ENCODE measurements at places on chromosomes 16 and 17. TPM values are rescaled to one million over a fixed set of nuclear protein-coding genes. Genes with fewer than 3 reads are reported as not detected.
A peak's percentile ranks its signal among the peaks of the same experiment; 100 is the strongest.

DNA sequence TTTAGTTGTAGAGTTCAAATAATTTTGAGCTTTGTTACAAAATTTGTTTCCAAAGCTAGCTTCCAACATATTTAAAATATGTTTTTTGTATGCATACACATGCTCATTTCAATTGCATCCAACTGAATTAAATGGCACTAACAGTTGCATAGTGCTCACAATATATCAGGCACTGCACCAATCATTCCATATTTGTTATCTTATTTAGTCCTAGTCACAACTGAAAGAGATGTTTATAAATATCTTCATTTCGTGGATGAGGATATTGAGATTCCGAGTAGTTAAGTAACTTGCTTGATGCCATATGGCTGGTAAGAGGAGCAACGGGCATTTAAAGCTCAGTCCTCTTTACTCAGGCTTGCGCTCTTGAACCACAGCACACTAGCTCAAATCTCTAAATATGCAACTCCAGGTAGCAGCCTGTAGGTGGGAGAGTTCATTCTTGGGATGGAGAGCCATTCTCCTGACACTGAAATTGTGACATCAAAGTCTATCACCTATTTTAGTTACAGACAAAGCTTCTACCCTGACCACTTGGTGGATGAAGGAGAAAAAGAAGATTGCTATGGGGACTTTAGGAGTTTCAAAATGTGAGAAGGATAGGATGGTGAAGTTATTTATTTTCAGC is 118.0 kb upstream of the CA10 start:
- H3K27me3 ChIP-seq = no peaks in the 10 kb centered on the region
- no peaks in the 10 kb centered on the region for H3K4me1 ChIP-seq
- no peaks in the 10 kb centered on the region for H3K36me3 ChIP-seq
- no peak overlapping the region for H3K27ac ChIP-seq

The ZFP90 gene
- total RNA-seq = 14.6 TPM

The CCR7 gene
- 0.59 TPM for total RNA-seq

- no peak for DNase-seq
- no peaks in the 10 kb centered on the region for H3K4me1 ChIP-seq
- no peak overlapping the region for H3K4me3 ChIP-seq
- peaks cover 3% of the 10 kb centered on the region for H3K27me3 ChIP-seq
Observed at GRCh38 chr16:50699326-50700159, 6.1 kb downstream of the NOD2 start.

The TBX2 gene
- total RNA-seq = not detected

DNA sequence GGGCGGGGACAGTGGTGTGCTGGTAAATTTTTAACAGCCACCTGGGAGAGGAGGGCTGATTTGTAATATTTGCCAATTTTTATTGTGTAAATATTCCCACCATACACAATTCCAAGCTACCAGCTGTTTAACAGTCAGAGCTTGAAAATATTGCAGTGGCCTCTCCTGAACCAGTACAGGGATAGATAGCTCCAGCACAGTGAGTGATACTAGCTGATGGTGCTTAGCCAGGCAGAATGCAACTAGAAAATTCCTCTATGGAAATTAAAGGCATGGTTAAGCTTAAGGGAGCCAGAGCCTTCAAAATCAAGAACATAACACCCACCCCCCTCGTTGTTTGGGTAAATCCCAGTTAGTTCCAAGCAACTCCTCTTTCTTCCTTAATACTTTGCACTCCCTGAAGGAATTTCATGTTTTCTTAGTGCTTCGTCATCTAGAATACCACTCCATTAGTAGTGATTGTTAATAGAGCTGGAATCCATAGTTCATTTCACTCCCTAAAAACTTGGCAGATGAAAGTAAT is 96.6 kb downstream of the CYB561 start:
- H3K27ac ChIP-seq = no peak overlapping the region
- DNase-seq = no peak
- H3K27me3 ChIP-seq = no peaks in the 10 kb centered on the region
- H3K4me1 ChIP-seq = no peaks in the 10 kb centered on the region
- no peak overlapping the region for H3K4me3 ChIP-seq
- no peaks in the 10 kb centered on the region for H3K36me3 ChIP-seq

GRCh38 chr17:56217921-56218320 is 64.6 kb downstream of the ANKFN1 start:
- no peaks in the 10 kb centered on the region for H3K4me1 ChIP-seq
- H3K4me3 ChIP-seq = no peak overlapping the region
- no peak for DNase-seq
- no peak overlapping the region for H3K27ac ChIP-seq

The PYY gene
- 0.56 TPM for total RNA-seq

GRCh38 chr17:41652461-41652970 is 28.1 kb upstream of the KRT17 start:
- no peak for DNase-seq
- H3K4me3 ChIP-seq = no peak overlapping the region
- H3K4me1 ChIP-seq = peaks cover 5% of the 10 kb centered on the region
- no peaks in the 10 kb centered on the region for H3K27me3 ChIP-seq
- no peaks in the 10 kb centered on the region for H3K36me3 ChIP-seq
- no peak overlapping the region for H3K27ac ChIP-seq

DNA sequence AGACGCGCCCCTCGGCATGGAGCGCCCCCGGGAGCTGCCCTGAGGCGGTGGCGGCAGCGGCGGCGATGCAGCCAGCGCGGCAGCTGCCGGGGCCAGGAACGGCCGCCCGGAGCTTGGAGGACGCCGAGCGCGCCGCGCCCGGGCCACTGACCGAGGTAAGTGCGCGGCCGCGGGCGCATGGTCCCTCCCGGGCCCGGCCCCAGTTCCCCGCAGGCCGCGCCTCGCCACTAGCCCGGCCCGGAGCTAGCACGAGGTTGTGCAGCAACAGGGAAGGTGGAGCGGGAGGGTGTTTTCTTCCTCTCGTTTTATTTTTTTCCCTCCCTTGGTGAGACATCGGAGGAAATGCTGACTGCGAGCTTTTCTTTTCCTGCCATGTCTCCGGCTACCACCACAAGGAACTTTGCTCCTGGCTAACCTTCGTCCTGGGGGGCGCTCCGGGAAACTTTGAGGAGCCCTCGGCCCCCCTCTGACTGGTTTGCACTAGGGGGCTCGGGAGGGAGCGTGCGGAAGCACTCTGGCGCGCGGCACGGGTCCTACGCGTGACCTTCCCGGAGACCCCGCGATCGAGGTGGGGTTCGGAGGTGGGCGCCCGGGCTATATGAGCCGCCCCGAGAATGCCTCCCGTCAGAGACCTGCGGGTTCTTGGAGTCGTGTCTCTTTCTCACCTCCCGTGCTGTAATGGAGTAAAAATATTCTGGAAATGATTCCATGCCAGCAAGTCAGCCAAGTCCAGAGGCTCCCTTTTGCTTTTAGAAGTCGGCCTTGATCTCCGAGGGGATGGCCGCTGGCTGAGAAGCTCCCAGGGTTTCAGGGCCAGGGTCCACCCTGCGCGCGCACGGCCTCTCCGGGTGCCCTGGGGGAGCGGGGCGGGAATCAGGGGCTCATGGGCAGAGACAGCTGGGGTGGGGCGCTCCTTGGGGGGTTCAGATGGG is 868 bp downstream of the KCNJ12 start:
- peak overlapping the region; percentile 72 for H3K4me3 ChIP-seq
- no peaks in the 10 kb centered on the region for H3K36me3 ChIP-seq
- H3K27me3 ChIP-seq = peaks cover 49% of the 10 kb centered on the region
- DNase-seq = peak; percentile 64
- H3K27ac ChIP-seq = no peak overlapping the region

DNA sequence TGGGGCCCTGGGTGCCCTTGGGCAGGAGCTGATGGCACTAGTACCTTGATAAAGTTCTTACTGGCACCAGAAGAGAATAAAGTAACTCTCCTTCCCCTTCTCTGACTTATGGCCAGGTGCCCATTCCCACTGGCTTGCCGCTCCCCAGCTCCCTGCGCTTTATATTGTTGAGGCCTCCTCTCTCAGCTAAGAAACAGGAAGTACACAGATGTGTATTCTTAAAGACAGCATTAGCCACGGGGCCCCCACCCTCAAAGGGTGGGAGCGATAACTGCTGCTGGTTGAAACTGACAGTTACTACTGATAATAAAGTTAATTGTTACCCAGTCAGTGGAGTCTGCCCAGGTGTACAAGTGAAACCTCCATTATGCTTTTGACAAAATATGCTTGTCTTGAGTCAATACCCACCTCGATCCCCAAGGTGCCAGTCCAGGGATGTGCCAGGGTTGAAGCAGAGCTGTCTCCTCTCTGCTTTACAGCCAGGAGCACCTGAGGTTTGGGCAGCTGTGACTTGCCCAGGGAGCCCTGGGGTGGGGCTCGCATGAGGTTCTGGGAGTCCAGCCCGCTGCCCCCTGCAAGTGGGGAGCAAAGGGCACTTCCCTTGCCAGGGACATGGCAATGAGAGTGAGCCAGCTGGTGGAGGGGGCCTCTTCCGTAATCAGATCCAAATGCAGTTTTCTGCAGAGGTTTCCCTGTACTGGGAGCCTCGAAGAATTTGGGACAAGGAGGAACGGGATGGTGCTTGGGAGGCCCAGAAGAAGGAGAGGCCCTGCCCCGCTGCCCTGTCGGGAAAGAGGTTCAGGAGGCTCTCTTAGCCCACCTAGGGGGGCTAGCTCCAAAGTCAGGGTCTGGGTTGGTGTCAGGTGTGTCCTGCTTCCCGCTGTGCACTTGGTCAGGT is 5.4 kb upstream of the CLDN9 start:
- peak overlapping the region; percentile 55 for H3K4me3 ChIP-seq
- peak; percentile 86 for DNase-seq
- peaks cover 11% of the 10 kb centered on the region for H3K27me3 ChIP-seq
- no peaks in the 10 kb centered on the region for H3K36me3 ChIP-seq
- peaks cover 63% of the 10 kb centered on the region for H3K4me1 ChIP-seq

The FA2H gene
- total RNA-seq = 6.3 TPM

The SEZ6L2 gene
- total RNA-seq = 55.8 TPM

- no peaks in the 10 kb centered on the region for H3K36me3 ChIP-seq
- H3K4me1 ChIP-seq = no peaks in the 10 kb centered on the region
- DNase-seq = no peak
Observed at GRCh38 chr17:77602883-77603640, 355.4 kb upstream of the TNRC6C start.

The PMP22 gene
- 2.2 TPM for total RNA-seq

The KRTAP4-12 gene
- not detected for total RNA-seq

The NACA2 gene
- not detected for total RNA-seq

The MYADML2 gene
- total RNA-seq = 1.7 TPM

The TMEM100 gene
- total RNA-seq = 0.10 TPM

GRCh38 chr16:68406458-68407152 is 41.7 kb downstream of the SMPD3 start:
- peaks cover 11% of the 10 kb centered on the region for H3K4me1 ChIP-seq
- no peak for DNase-seq
- H3K36me3 ChIP-seq = no peaks in the 10 kb centered on the region
- no peak overlapping the region for H3K4me3 ChIP-seq
- H3K27ac ChIP-seq = no peak overlapping the region

The LAT gene
- 0.19 TPM for total RNA-seq

- no peak overlapping the region for H3K27ac ChIP-seq
- H3K4me1 ChIP-seq = peaks cover 9% of the 10 kb centered on the region
- no peaks in the 10 kb centered on the region for H3K27me3 ChIP-seq
- DNase-seq = peak; percentile 91
Observed at GRCh38 chr17:78497115-78497540, 80.1 kb downstream of the DNAH17 start.

DNA sequence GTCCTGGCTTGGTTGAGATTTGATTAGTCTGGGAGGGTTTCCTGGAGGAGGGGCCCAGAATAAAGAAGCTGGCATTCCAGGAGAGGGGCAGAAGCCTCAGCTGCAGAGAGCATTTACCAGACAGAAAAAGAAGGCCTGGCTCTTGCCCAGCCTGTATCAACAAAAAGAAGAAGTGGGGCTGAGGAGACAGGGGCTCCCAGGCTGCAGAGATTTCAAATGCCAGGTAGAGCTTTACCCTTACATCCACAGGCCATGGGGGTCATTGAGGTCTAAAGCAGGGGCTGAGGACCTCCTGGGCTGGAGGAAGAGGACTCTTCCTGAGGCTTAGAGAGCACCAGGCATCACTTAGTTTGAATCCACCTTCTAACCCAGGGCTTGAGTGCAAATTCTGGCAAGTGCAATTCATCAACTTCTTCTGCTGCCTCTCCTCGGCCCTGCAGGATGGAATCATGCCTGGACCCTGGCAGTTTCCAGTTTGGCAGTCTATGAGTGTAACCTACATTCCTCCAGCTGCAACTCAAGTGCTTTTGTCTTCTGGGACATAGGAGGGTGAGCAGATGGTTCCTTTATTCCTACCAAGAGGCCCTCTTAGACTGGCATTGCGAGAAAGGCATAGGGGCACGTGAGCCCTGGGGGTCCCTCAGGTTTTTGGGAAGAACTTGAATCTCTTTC is 15.3 kb downstream of the CA7 start:
- H3K36me3 ChIP-seq = no peaks in the 10 kb centered on the region
- H3K4me3 ChIP-seq = no peak overlapping the region
- no peak overlapping the region for H3K27ac ChIP-seq
- DNase-seq = no peak
- H3K27me3 ChIP-seq = no peaks in the 10 kb centered on the region
